Tibial nerve (tissue), 4 donors: ENCODE measurements at places on chromosomes 4 and X. TPM values are rescaled to one million over a fixed set of nuclear protein-coding genes. Genes with fewer than 3 reads are reported as not detected.
A peak's percentile ranks its signal among the peaks of the same experiment; 100 is the strongest.

DNA sequence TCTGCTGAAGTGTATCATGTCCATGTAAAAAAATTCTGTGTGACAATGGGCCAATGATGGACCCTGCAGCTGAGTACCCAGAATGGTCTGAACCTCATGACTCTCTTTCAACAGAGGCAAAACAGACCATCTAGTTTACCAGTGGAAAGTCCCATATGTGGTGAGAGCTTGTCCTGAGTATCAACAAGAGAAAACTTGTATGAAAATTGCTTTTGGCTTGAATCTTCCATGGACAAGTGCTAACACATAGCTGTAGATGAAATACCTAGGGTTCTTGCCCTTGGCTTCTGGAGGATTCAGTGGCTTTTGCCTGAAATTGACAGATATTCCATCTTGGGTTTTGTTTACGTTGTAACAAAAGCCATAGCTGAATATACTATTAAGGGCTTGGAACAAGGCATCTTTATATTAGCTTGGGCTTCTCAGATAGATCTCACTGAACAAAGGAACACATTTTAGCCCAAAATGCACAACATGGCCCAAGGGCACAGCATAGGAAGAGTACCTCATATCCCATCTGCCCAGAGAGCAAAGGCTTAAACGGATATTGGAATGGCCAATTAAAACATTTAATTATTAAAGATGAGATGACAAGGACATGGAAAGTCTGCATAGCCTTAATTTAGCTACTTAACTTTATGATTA is 128.5 kb upstream of the HPGD start:
- H3K4me1 ChIP-seq, result no peaks in the 10 kb centered on the region
- no peak overlapping the region for H3K27ac ChIP-seq
- H3K27me3 ChIP-seq, result no peaks in the 10 kb centered on the region
- DNase-seq, result no peak
- H3K4me3 ChIP-seq, result no peak overlapping the region

DNA sequence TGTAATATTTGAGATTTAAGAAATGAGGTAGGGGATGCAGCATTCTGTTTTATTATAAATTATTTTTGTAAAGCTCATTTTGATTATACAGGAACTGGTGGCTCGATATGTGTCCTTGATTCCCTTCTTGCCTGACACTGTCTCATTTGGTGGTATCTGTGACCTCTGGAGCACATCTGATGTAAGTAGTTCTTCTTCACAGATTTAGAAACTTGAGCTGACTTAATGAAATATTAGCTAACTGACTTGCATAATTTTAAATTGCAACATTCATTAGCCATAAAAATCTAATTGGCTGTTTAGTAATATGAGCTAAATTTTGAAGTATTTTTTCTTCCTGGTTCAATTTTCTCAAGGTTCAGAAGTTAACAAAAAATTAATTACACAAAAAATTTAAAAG is 69.1 kb downstream of the FBXL5 start:
- no peaks in the 10 kb centered on the region for H3K36me3 ChIP-seq
- H3K27ac ChIP-seq, result no peak overlapping the region
- no peak overlapping the region for H3K4me3 ChIP-seq
- DNase-seq, result no peak
- no peaks in the 10 kb centered on the region for H3K27me3 ChIP-seq
- H3K4me1 ChIP-seq, result no peaks in the 10 kb centered on the region

DNA sequence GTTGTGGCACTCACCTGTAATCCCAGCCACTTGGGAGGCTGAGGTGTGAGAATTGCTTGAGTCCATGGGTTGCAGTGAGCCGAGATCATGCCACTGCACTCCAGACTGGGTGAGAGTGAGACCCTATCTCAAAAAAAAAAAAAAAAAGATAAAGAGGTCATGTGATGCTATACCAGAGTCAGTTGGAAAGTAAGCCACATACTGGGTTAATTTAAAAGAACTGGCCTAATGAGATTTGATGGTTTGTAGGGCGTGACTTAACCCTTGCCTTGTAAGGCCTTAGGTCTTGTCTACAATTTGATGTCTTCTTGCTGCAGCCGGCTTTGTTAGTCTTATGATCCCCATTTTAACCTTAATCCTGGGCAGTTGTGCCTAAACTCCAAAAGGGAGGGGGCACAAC is 5.2 kb downstream of the MGST2 start:
- H3K4me1 ChIP-seq, result peaks cover 28% of the 10 kb centered on the region
- H3K27ac ChIP-seq, result no peak overlapping the region
- H3K36me3 ChIP-seq, result no peaks in the 10 kb centered on the region

DNA sequence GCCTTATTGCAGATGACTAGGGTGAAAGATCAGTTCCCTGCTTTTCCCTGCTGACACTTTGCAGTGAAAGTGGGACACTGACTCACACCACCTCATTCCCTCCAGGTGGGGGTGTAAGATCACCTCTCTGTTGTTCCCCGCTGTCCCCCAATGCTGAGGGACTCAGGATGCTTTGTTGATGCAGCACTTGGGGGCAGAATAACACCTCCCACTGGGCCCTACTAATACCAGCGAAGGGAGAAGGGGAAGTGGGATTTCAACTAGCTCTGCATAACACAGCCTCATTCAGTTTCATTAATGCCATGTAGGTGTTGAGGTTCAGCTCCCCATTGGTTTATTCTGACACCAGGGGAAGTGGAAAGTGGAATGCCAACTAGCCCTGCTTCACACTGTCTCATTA is 43.6 kb upstream of the IL1RAPL2 start:
- peaks cover 17% of the 10 kb centered on the region for H3K27me3 ChIP-seq
- no peak overlapping the region for H3K4me3 ChIP-seq
- no peaks in the 10 kb centered on the region for H3K4me1 ChIP-seq
- H3K27ac ChIP-seq, result no peak overlapping the region
- DNase-seq, result no peak
- H3K36me3 ChIP-seq, result no peaks in the 10 kb centered on the region

- H3K4me3 ChIP-seq, result no peak overlapping the region
- no peaks in the 10 kb centered on the region for H3K4me1 ChIP-seq
- DNase-seq, result no peak
Measured at GRCh38 chr4:134126000-134126560, 75.5 kb downstream of the PABPC4L start.

- no peaks in the 10 kb centered on the region for H3K36me3 ChIP-seq
- DNase-seq, result no peak
- H3K27me3 ChIP-seq, result no peaks in the 10 kb centered on the region
- H3K27ac ChIP-seq, result no peak overlapping the region
- H3K4me1 ChIP-seq, result no peaks in the 10 kb centered on the region
Measured at GRCh38 chrX:116862340-116862739, 399.6 kb upstream of the CT83 start.

DNA sequence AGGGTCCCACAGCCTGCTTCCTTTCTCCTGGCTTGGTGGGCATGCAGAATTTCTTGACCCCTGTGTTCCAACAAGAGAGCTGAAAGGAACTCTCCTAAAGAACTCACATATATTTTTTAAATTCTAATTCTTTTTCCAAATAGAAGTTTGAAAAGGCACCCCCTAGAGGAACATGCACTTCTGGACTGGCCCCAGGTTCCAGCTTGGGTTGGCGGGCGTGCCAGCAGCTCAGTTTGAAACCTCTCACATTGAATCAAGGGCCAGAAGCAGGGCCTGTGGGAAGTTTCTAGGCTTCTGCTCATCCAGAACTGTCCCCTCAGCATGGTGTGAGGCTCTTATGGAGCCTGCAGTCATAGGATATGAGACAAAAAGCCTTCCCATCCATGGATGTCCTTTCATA is 132.6 kb downstream of the ATG4A start:
- H3K36me3 ChIP-seq, result no peaks in the 10 kb centered on the region
- no peak for DNase-seq
- no peaks in the 10 kb centered on the region for H3K27me3 ChIP-seq
- H3K27ac ChIP-seq, result no peak overlapping the region
- no peaks in the 10 kb centered on the region for H3K4me1 ChIP-seq
- H3K4me3 ChIP-seq, result no peak overlapping the region

- DNase-seq, result no peak
- no peaks in the 10 kb centered on the region for H3K36me3 ChIP-seq
- H3K27me3 ChIP-seq, result no peaks in the 10 kb centered on the region
- no peak overlapping the region for H3K4me3 ChIP-seq
- H3K4me1 ChIP-seq, result no peaks in the 10 kb centered on the region
Measured at GRCh38 chr4:187103351-187103750, 379.7 kb upstream of the FAT1 start.

DNA sequence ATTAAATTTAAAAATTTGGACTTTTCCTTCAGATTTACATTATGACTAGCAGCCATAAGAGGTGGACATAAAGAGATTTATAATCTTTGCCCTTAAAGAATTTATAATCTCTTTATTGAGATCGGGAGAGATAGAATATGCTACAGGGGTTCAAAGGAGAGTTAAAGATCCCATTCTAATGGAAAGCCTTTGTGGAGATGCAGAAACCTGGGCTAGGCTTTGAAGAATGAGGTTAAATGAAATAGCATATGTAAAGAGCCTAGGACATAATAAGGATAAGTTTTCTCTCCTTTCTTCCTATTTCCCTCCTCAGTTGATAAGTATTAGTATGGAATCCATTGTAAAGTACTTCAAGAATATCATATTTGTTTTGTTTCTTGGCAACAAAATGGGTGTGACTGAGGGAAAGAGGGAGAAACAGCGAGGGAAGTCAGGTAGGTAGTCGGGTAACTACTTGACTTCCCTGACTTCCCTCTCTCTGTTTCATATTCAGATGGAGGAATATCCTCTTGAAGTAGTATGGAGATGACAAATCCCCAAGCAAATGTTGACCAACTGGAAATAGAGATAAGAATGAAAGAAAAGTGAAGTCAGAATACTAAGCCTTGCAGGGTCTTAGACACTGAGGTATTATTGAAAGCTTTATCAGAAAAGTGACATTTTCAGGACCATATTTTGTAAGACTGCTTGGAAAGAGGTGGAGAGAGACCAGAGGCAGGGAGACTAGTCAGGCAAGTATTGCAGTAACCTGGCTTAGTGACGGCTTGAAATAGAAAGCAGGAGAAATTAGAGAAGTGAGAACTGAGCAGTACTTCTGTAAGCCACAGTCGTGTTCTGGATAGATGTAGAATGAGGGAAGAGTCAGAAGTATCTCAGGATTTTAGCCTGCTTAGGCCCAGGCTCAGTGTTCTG is 82.9 kb downstream of the PDLIM5 start:
- H3K4me3 ChIP-seq, result no peak overlapping the region
- no peaks in the 10 kb centered on the region for H3K27me3 ChIP-seq
- DNase-seq, result no peak
- peak overlapping the region; percentile 3 for H3K27ac ChIP-seq
- H3K36me3 ChIP-seq, result no peaks in the 10 kb centered on the region

The CTPS2 gene
- 27.5 TPM for total RNA-seq

The PCDH18 gene
- total RNA-seq, result 61.3 TPM

The PRR32 gene
- not detected for total RNA-seq
